Right atrium auricular region (tissue), 2 donors: ENCODE measurements at places on chromosomes 16 and 17. TPM values are rescaled to one million over a fixed set of nuclear protein-coding genes. Genes with fewer than 3 reads are reported as not detected.

The CTNS gene
- 19.1 TPM for total RNA-seq

The ZNF624 gene
- total RNA-seq, result 0.78 TPM

The AGRP gene
- total RNA-seq, result not detected

The ALOX15 gene
- 65.0 TPM for total RNA-seq

The NOG gene
- total RNA-seq, result not detected

The RAB26 gene
- total RNA-seq, result 0.31 TPM

The TEKT1 gene
- total RNA-seq, result not detected

The KRTAP2-2 gene
- total RNA-seq, result not detected

The TEX19 gene
- not detected for total RNA-seq

The KRT24 gene
- total RNA-seq, result not detected

The CBFA2T3 gene
- total RNA-seq, result 2.6 TPM

The DNAJC7 gene
- total RNA-seq, result 42.7 TPM

The WNT3 gene
- 0.44 TPM for total RNA-seq

The SCARF1 gene
- 14.8 TPM for total RNA-seq

The CCL23 gene
- not detected for total RNA-seq

DNA sequence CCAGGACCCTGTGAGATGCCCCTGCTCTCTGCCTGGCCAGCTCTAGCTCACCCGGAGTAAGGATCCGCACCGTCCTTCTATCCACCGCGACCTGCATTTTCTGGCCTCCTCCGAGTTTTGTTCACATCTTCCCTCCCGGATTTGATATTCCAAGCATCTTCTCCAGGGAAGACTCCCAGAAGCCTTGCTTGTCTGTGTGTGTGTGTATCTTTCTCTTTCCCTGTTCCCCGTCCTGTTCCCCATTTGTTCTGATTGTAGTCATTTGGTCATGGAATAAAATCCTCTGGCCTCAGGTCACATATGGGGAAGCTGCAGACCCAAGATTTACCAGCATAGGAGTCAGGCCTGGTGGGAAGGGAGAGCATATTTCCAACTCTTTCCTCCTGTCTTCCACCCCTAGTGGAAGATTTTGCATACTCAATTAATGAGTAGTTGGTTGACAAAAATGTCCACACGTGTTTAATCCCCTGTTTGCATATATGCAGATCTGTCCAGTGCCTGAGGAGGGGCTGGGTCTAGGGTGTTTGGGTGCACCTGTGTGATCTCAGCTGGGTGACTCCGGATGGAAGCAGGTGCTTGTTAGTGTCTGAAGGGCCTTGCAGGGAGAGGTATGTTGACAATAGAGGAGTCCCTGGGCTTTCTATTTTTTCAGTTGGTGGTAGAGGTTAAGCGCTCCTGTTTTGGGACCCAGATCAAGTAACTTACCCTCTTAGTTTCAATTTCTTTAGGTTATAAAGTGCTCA is 1.9 kb downstream of the PRAC1 start:
- DNase-seq, result no peak

GRCh38 chr17:75810216-75810615 is 25.6 kb downstream of the UNK start:
- DNase-seq, result no peak

DNA sequence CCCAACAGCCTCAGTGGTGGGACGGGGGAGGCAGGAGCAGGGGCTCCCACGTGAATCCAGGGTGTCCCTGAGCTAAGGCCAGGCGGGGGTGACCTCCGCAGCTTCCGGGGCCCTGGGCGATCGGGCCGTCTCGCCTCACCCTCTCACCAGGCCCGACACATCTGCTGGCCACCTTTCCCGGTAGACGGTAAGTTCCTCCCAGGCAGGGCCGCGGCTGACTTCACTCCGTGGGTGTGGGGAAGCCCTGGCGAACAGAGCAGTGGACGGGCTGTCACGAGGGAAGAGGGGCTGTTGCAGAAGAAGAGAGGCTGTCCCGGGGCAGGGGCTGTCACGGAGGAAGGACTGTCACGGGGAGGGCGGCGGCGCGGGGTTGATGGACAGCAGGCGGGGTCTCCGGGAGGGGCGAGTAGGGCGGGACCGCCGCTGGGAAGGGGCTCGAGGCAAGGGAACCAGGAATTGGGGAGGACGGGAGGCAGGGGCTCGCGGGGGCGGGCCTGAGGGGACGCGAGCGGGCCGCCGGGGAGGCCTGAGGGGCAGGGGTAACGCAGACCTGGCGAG is 498 bp downstream of the PKMYT1 start:
- no peak for DNase-seq

DNA sequence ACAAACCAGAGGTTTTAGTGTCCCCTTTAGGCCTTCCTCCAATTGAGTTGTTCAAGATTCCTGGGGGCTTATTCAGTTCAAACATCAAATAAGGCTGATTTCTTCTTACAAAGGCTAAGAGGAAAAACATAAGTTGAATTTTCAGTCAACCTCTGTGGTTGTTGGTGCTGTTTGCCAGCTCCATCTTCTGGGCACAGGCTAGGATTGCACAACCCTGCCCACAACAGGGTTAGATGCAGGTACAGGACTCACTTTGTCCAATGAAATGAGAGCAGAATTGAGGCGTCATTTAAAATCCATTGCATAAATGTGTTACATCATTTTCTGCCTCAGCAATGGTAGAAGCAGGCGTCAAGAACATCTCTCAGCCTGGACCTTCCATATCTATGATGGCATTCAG is 173.3 kb downstream of the PMP22 start:
- DNase-seq, result no peak

- DNase-seq, result peak; percentile 85
These were observed at the start of gene LSM12 for GRCh38 chr17:44066204-44066930. Gene LSM12, minus strand, starts transcription at chr17:44066671. Its CDS starts 84 bp downstream, at chr17:44066587.

DNA sequence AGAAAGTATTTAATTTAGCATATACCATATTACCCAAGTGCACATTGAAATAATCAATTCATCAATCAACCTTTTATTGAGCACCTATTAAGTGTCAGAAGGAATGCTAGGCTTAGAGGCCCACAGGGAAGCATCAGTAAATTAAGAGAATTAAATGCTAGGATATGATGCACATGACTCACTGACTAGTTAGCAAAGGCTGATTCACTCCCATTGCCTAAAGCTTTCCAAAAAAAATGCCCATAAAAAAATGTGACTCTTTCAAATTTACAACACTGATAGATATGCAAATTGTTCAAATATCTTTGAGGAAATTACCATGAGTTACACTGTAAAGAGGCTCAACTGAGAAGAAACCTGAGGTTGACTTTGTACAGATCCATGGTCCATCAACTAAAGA is 883.3 kb downstream of the CDH11 start:
- no peak for DNase-seq

- no peak for DNase-seq
These were observed 11.0 kb upstream of the CAMKK1 start for GRCh38 chr17:3903881-3904290.

DNA sequence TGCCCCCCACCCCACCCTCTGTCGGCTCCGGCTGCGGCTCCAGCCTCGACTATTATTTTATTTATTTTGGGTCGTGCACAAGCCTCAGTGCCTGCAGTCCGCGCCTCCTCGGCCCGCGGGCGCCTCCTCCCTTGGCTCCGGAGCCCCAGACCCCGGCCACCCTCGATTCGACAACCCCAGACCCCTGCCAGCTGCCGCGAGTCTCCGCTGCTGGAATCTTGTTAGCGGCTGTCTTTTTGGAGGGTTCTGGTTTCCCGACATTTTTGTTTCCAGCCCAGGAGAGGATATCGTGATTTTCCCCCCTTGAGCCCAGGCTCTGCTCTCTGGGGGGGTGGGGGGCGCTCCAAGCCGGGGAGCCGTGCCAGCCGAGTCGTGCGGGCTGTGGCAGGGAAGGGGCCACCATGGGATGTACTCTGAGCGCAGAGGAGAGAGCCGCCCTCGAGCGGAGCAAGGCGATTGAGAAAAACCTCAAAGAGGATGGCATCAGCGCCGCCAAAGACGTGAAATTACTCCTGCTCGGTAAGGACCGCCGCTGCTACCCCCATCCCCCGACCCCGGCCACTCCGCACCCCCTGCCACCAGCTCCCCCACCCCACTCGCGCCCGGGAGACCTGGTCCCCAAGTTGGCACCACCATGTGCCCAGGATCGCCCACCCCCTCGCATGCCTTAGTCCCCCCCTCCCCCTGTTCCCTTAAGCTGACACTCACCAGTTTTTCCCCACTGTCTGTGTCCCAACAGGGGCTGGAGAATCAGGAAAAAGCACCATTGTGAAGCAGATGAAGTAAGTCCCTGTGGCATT is 746 bp downstream of the GNAO1 start:
- no peak for DNase-seq

- DNase-seq, result no peak
These were observed 27.5 kb upstream of the ADCY7 start for GRCh38 chr16:50238868-50239301.

- no peak for DNase-seq
These were observed 83.8 kb upstream of the HS3ST4 start for GRCh38 chr16:25608002-25608401.

DNA sequence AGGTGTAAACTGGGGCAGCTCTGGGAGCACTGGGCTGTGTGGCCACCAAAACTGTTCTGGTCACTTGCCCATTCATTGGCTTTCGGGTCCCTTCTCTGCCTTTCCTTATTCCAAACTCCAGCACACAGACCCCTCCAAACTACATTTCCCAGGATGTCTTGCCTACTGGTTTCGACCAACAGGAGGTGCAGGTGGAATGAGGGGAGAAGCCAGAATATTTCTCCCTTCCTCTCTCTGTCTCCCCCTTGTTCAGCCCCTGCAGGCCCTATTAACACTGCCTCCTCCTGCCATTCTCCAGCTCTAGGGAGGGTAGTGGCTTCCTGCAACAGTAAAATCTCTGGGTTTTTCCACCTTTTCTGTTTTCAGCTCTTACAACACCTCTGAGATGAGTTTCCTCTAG is 13.2 kb upstream of the NAGPA start:
- no peak for DNase-seq

DNA sequence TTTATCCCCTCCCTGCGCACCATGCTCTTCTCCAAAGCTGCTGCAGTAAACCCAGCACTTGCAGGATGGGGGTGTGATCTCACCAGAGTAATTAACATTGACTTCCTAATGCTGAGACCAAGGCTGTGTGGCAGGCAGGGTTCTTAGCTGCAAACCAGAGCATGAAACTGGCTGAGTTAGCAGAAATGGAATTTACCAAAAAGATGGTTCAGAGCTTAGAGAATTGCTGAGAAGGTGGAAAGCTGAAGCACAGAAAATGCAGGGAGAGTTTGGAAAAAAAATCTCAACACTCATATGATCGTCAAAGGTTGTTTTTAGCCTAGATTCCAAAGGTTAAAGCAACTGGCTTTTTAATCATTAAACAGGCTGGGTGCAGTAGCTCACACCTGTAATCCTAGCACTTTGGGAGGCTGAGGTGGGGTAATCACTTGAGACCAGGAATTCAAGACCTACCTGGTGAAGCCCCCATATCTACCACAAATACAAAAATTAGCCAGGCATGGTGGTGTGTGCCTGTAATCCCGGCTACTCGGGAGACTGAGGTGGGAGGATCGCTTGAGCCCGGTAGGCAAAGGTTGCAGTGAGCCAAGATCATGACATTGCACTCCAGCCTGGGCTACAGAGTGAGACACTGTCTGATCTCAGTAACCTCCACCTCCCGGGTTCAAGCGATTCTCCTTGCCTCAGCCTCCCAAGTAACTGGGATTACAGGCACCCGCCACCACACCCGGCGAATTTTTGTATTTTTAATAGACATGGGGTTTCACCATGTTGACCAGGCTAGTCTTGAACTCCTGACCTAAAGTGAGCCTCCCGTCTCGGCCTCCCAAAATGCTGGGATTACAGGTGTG is 6.0 kb upstream of the TXNDC11 start:
- DNase-seq, result no peak

GRCh38 chr17:79845601-79845949 is 6.3 kb upstream of the CBX4 start:
- no peak for DNase-seq

- DNase-seq, result no peak
These were observed 13.0 kb downstream of the MED24 start for GRCh38 chr17:40041196-40041595.

DNA sequence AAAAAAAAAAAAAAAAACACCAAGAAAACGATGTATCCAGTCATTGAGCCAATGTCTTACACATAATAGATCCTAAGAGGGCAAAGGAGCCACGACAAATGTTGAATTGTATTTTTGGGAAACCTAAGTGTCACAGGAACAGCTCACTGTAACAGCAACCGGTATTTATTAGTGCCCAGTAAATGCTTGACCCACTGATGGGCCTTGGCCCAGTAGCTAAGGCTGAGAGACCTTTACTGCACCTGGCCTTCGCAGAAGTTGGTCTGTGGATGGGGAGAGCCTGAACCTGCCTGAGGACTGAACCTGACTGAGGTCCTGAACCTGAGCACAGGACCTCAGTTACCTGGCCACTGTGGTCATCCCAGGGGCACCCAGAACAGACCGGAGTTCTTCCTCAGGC is 65.0 kb upstream of the TBX2 start:
- DNase-seq, result no peak

- DNase-seq, result no peak
These were observed 42.2 kb downstream of the ACTG1 start for GRCh38 chr17:81470270-81470943.

DNA sequence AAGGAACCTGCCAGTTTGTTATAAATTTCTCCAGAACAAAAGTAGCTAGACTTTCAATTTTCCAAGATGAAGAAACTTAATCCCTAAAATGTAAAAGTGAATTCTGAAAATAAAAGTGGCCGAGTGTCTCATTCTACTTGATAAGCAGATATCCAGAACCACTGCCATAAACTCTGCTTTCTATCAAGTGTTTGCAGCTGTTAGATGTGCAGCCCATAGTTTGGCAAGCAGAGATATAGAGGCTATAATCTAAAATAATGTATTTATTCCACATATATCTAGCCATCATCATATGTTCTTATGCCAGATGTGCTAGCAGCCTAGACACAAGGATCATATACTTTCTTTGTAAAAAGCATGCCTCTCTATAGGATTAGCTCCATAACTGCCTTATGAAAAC is 14.7 kb upstream of the FBXL20 start:
- no peak for DNase-seq

DNA sequence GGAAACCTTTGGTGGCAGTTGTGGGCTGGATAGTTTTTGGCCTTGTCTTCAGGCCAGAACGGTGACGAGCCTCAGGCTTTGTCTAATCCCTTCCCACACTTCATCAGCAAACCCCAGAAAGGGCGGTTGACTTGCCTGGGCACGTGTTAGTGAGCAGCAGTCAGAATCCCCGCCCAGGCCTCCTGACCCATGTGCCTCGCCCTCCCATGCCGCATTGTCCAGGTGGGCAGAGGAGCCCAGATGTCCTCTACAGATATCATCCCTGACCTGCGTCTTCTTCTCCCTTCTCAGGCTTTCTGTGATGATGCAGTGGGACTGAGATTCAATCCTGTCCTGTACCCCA is 82.5 kb downstream of the OR1D5 start:
- no peak for DNase-seq

GRCh38 chr16:87621550-87621829 is 19.2 kb downstream of the JPH3 start:
- DNase-seq, result no peak

DNA sequence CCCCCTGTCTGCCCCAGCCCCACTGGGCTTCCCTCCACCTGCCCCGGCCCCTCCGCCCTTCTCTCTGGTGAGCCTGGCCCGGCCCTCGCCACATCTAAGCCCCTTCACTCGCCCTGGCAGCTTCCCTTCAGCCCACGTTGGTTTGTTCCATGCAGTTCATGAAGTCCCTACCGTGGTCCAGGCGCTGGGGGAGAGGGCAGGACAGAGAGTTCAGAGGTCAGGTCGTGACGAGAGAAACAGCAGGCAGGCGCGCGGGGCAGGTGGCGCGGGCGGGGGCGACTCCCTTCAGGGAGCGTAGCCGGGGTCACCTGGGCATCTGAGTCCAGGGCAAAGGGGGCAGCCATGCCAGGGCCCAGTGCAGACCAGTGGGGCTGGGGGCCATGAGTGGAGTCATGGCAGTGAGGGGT is 8.9 kb upstream of the TEDC2 start:
- no peak for DNase-seq

- no peak for DNase-seq
These were observed 15.5 kb upstream of the CUEDC1 start for GRCh38 chr17:57970710-57971109.
